ENCODE measurements at places on chromosomes 1 and 21.
A peak's percentile ranks its signal among the peaks of the same experiment; 100 is the strongest.

DNA sequence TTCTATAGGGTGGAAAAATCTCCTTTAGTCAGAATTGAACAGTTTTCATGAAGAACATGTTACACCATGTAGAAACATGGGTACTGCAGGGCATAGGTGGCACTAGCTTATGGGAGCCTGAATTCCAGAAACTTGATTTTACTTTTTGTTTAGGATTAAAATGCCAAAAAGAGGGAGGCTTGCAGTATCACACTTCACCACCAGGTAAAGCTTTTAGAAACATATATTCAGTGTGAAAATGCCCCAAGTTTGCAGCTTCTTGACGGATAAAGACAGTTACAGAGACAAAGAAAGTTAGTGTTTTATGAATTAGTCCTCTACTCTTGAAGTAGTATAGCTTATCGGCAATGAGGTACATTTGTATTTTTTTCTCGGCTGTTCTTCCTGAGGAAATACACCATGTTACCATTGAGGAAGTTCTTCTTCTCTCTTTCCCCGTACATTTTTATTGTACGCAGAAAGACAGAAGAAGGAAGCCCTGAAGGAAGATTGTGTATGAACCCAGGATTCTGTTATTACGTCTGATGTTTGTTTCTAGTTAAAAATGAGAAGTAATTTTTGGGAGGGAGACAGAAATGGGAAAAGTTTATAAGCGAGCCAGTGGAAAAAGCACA is 66.1 kb downstream of the PBX1 start:
- no peak for DNase-seq

- no peak for DNase-seq
Measured at GRCh38 chr1:154759196-154759595, 110.9 kb downstream of the KCNN3 start.

DNA sequence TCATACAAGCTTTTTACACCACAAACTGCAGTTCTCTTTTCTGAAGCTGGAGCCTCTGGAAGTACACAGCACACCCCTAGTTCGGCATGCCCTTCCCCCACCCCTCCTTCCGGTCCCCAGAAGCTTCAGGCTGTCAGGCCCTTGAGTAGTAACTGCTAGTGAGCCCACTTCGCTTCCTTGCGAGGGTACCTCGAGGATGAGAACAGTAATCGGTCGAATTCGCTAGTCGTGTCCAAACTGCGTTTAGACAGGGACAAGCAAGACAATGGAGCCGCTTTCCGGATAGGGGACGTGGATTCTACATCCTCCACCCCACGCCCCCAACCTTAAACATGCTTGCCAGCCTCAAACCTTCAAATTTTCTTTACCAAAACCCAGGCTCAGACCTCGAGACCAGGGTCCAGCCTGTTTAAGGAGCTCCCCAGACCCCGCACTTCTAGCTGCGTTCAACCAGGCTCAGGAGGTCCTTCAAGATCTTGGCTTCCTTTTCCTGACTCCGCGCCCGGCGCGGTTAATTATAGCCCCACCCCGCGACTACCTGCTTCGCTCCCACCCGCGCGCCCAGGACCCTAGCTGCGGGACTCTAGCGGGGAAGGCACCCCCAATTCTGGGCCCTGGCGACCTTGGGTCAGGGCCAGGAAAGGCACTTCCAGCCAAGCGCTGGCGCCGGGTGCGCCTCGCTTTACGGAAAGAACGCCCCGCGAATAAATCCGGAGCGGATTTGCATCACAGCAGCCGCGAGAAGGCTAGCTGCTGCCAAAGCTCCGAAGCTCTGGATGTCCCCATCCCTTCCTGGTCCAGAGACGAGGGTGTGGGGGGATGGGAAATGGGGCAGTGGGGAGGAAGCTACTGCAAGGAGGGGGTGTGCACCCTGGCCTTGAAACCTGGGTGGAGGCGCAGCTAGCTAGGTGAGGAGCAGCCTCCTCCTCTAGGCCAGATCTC is 8.1 kb upstream of the TSPAN1 start:
- peak; percentile 52 for DNase-seq

GRCh38 chr1:37006132-37006868 is 28.0 kb downstream of the GRIK3 start:
- no peak for DNase-seq

DNA sequence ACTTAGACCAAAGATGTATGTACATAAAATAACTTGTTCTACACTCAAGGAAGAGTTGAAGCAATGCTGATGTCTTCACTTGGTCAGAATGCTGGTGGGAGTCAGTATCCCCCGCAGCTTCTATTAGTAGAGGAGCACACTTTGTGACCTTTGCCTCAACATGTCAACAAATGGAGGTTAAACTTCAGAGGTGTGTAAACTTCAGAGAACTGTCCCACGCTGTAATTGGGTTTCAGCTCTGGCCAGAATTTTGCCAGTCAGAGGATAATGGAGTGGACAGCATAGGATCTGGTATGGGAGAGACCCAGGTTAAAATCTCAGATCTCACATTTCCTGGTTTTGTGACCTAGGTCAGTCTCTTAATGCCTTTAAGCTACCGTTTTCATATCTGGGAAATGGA is 107.6 kb upstream of the ZNF644 start:
- no peak for DNase-seq

DNA sequence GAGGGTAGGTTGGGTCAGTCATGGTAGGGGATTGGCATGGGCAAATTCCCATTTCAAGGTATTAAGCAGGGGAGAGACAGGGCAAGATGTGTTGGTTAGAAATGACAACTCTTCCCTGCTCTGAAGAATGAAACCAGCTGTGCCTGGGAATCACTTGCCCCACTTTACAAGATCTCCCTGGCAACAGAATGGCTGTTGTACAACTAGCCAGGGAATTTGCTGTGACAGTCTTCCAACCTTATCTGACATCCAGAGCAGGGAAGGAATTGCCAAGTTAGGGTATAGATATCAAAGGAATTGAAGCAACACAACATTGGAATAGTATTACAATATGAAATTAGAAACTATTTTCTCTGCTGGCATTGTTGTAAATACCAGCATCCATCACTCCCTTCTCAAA is 154.7 kb downstream of the CACNA1E start:
- DNase-seq = no peak

DNA sequence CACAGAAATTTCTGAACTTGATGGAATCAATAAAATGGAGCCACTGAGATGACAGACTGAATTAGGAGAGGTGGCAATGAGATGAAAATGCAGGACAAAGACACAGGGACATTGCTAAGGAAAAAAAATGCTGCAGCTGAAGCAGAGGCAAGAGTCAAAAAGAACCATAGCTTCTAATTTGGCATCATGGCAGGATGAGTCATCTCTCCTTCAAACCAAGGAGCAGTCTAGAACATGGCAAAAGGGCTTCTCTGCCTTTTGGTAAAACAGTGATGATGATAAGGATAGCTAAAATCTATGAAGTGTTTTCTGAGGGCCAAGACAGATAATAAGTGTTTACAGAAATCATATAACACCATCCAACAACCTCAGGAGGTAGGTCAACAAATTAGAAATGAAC is 16.8 kb downstream of the SLC19A2 start:
- DNase-seq = no peak

- DNase-seq = no peak
Measured at GRCh38 chr1:63887809-63888208, 114.0 kb downstream of the ROR1 start.
